CD4-positive, alpha-beta T cell treated with Interleukin-17A for 1 hour (primary cell): ENCODE measurements at places on chromosomes 11 and 22.
A peak's percentile ranks its signal among the peaks of the same experiment; 100 is the strongest.

DNA sequence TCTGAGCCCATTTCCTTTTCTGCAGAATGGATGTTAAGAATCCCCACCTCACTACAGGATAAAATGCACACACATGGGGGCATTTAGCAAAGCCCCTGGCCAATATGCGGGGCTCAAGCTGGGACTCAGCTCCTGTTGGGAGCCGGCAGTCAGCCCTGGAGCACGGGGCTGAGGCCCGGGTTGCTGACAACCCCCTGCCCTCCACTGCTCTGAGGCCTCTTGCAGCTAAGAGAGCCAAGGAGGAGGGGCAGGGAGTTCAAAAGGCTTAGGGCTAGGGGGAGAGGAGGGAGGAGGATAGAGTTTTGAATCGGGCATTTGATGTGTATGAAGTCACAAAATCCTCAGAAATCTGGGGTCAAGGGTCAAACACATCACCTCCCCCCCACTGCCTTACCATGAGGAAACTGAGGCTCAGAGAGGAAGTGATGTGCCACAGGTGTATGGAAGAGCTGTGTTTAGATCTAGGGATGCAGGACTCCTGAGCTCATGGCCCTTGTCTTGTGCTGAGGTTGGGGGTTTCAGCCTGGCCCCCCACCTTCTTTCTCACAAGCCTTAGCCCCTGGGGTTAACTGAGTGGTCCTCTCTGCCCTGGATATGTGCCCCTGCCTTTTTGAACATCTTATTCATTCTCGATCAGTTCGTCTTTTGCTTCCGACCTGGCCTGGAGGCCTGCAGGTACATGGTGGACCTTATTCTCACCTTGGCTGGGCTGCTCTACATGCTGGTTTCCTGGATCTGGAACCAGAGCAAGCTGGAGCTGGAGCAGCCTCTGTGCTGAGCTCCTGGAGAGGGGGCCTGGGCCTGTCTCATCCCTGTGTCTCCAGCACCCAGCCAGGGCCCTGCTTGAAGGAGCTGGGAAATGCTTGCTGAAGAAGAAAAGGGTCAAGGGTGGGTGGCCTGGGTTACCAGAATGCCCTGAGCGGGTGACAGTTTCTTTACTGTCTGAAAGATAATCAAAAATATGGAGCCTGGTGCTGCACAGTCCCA is 80.3 kb downstream of the LRRC32 start:
- DNase-seq = no peak

- DNase-seq = peak; percentile 98
Observed at GRCh38 chr11:60841797-60842667, at the start of gene CCDC86. Gene CCDC86, plus strand, starts transcription at chr11:60842113. Its CDS starts 12 bp downstream, at chr11:60842125.

GRCh38 chr11:44589301-44589700 is 23.8 kb downstream of the CD82 start:
- no peak for DNase-seq

DNA sequence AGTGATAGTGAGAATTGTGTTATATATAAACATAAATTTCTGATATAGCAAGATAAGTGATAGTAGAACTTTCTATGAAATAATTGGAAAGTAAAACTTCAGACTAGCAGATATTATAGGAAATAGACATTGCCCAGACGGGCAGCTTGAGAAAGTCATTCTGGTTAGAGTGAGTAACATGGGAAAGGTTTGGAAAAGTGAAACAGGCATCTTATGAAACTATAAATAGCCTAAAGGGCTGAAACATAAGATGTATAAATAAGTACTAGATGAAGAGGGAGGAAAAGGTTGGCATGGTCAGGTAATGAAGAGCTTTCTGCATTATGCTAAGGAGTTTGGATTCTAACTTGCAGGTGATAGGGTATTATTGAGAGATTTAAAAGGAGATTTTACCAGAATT is 101.3 kb downstream of the DYNC2H1 start:
- DNase-seq = no peak

DNA sequence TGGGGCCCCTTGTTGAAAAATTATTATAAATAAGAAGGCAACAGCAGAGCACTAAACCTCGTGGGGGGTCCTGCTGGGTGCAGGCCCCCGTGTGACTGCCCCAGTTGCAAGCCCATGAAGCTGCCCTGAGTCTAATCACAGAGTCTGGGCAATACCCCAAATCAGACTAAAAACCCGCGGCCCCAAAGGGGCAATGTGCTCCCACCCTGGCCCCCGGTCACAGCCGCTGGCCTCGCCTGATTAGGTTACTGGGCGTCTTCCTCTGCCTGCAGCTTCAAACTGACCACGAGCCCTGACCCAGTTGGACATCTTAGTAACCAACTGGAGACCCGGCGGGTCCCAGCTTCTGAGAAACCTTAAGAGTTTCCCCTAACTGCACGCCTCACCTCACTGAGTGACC is 1.6 kb downstream of the CXCR5 start:
- DNase-seq = no peak

DNA sequence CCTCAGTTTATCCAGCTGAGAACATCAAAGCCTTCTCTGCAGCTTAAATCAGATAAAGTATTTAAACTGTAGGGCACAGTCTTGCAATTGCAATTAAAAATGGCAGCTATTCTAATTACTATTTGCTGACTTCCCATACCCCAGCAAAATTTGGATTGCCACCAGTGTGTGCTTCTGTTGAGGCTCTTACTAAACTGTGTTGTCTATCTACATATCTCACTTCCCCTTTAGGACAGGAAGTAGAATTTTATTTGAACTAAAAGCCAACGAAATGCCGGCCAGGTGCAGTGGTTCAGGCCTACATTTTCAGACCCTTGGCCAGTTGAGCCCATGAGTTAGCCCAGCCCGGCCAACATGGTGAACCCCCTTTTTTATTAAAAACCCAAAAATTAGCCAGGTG is 7.1 kb downstream of the SAA4 start:
- no peak for DNase-seq

DNA sequence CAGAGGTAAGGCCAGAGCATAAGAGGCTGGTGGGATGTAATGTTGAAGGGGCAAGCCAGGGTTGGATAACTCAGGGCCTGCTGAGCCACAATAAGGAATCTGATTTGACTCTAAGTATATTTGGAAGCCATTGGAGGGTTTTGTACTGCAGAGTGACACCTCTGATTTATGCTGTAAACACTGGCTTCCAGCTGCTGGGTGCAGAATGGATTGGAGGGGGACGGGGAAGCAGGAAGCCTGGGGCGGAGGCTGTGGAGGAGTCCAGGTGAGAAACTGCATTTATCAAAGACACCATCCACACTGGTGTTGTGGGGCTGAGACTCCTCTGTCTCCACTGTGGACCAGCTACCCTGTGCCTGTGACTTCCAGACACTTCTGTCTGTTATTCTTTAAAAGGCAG is 26.8 kb downstream of the MIAT start:
- DNase-seq = no peak

DNA sequence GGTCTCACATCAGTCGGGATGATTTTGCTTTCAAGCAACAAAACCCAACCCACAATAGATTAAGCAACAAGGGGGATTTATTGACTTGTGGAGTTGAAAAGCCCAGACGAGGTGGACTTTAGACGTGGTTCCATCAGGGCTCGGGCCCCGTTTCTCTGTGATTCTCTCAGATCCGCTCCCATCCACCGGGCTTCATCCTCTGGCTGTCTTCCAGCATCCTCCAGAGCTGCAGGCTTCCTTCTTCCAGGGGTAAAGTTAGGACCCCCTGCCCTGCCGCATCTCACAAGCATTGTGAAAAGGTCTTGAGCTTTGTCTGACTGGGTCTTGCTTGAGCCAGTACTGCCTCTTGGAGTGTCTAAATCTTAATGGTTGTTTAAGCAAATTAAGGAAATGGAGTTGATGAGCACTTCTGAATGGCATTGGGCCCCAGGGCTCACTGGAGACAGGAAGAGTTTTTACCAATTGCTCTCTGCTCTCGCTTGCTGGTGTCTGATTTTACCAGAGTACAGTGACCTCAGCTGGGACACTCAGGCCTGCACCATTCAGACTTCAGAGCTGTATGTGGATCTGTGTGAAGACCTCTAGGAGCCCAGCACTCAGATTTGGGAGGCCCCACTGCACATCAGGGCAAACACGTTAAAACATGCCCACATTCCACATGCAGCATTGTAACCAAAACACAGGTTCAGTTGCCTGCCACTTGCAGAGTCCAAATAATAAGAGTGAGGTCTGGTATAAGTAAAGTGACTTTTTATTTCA is 13.5 kb upstream of the FTH1 start:
- no peak for DNase-seq

DNA sequence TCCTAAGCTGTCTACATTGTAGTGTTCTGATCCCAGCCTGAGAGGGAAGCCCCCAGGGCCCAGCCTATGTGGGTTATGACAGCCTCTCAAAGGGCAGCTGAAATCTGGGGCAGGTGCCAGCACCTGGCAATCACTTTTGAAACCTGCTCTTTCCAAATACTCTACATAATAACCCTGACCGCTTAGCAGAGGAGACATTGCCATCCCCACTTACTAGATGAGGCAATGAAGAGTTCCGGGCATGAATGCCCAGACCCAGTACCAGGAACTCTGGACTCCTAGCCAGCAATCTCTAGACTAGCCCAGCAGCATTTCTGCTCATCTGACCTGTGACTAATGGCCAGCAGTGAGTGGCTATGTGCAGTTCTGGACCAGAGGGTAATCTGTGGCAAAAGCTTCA is 412.4 kb upstream of the CADM1 start:
- no peak for DNase-seq

- no peak for DNase-seq
Observed at GRCh38 chr11:114315749-114316368, 19.7 kb downstream of the NNMT start.

- DNase-seq = no peak
Observed at GRCh38 chr11:69650832-69651344, 9.9 kb downstream of the CCND1 start.

GRCh38 chr11:93986716-93987115 is 34.4 kb upstream of the HEPHL1 start:
- DNase-seq = no peak

DNA sequence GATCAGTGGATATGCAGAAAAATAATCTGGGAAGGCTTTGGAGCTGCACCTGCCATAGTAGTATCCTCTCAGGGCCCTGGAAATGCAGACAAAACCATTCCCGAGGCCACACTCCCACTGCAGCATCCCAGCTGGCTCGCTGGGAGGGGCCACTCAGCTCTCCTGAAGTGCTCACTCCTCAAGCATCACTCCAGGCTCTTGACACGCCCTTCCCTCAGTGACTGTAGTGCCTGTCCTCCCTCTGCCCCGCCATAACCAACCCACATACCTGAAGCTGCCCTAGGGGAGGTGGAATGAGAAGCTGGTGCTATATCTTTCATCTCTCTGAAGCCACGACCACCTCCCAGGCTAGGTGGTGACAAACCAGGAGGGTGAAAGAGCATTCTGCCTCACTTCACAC is 4.8 kb downstream of the DSCAML1 start:
- no peak for DNase-seq

GRCh38 chr22:46936378-46936903 is 174.0 kb downstream of the TBC1D22A start:
- DNase-seq = no peak

- no peak for DNase-seq
Observed at GRCh38 chr11:119537306-119538253, 114.6 kb upstream of the THY1 start.

- DNase-seq = no peak
Observed at GRCh38 chr11:18065572-18065971, 19.5 kb upstream of the TPH1 start.

- no peak for DNase-seq
Observed at GRCh38 chr22:30753701-30754100, 59.0 kb downstream of the OSBP2 start.

- DNase-seq = no peak
Observed at GRCh38 chr11:112777283-112777751, 183.9 kb upstream of the NCAM1 start.

DNA sequence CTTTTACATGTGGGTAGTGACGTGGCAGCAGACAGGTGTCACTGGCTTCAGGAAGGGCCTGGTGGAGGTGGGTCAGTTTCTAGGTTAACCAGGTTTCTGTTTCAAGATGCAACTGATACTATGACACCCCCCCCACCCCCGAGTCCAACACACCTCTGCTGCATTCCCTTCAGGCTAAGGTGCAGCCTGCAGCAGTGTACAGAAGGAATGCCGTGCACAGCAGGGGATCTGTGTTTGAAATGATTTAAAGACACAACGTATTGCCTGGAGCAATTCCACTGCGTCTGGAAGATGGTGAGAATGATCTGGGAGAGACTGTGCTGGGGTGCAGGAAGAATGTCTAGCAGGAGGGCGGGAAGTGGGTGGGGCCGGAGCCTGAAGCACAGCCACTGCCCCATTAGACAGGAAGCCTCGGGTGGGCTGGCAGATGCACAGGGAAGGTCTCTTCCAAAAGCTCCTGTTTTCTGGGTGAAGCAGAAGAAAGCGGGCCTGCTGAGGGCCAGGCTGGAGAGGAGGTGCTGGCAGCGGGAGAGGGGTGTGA is 11.9 kb upstream of the TESMIN start:
- no peak for DNase-seq

DNA sequence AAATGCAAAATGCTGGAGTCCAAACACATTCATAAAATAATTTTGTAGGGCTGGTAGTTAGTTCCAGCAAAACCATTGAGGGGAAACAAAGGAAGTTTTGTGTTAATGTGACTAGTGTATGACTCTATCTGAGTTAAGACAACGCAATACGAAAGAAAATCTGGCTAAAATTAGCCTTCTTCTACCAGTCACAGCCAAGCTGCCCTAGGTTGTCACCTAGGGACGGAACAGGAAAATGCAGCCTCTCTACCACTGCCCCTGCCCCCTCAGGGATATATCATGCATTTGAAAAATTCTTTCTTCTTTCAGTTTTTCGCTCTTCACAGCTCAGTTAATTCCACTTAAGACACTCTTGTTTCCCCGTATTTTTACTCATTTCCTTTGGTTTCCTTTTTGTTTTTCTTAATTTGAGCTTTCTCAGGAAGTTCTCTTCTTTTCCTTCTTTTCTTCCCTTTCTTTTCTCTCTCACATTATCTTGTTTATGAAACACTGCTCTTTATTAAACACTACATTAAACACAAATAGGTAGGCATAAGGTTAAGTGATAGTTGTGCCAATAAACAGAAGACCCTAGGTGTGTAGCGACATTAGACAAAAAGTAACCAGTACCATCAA is 30.6 kb downstream of the KIRREL3 start:
- no peak for DNase-seq

DNA sequence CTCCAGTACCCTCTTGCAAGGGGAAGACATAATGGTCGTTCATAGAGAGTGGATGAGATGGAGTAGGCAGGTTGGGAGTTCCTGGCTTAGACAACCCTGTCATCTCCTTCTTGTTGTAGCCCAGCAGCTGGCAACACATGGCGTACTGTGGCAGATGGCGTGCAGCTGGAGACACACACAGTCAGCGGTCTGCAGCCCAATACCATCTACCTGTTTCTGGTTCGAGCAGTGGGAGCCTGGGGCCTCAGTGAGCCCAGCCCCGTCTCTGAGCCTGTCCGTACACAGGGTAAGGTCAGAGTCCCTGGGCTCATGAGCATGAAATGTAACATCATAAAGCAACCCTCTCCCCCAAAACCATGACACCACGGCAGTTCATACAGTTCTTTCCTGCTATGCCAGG is 8.7 kb downstream of the ROBO3 start:
- DNase-seq = no peak

DNA sequence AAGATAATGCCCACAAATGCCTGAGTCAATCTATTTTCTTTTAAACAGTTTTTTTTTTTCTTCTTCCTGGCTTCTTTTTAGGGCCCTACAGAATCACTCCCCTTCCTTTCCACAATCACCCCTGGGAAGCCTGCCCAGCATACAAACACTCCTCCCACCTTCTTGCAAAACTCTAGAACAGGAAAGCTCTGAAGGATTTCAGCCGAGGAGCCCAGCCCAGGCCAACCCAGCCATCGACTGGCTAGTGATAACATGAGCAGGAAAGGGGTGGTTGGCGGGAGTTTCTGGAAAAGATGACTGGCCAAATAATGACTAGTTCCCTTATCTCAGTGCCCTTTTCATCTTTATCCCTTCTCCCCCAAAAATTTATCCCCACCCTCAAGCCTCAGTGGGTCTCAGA is 68.2 kb downstream of the USP35 start:
- no peak for DNase-seq

GRCh38 chr11:5046754-5047330 is 516 bp downstream of the OR52J3 start:
- no peak for DNase-seq
